ENCODE measurements at places on chromosomes 4 and X.
A peak's percentile ranks its signal among the peaks of the same experiment; 100 is the strongest.

GRCh38 chr4:154720618-154721267, 23.1 kb upstream of the LRAT start:
- no peak for DNase-seq

GRCh38 chr4:27861802-27862201, 1001.2 kb downstream of the STIM2 start:
- no peak for DNase-seq

- DNase-seq, result no peak
These were observed 175.2 kb upstream of the TET2 start for GRCh38 chr4:104971462-104971861.

- no peak for DNase-seq
These were observed 189.0 kb downstream of the AASDH start for GRCh38 chr4:56198265-56198664.

DNA sequence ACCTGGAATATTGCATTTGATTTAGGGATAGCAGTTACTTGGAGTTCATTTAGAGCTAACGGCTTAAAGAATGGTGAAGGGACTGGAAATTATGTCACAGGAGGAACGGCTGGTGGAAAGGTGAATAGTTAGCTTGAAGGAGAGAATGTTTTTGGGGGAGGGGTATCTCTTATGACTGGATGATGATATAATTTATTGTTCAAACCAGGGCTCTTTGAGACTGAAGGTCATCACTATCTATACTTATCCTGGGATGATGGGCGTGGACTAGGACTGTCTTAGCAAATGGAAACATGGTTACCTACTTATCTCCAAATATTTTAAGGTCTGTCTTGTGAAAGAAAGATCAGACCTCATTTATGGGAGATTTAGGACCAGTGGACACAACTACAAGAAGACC, 30.1 kb downstream of the WWC2 start:
- no peak for DNase-seq

DNA sequence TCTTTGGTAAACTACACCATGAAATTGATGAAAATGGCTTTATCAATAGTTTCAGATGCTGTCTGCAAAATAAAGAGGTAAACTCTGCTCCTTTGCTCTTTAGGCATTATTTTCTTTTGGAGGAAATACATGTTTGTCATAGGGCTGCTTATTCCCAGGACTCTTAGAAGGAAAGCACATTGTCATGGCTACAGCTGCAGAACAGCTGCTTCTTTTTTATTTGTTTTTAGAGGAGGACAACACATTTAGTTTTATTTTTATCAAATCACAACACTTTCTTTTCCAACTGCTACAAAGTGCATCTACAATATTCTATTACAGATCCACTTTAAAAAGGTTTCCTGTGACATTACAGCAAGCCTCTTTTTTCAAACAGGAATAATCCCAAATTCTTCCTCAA, 12.7 kb upstream of the HPF1 start:
- no peak for DNase-seq

- no peak for DNase-seq
These were observed 8.4 kb upstream of the RPS3A start for GRCh38 chr4:151091047-151091446.

DNA sequence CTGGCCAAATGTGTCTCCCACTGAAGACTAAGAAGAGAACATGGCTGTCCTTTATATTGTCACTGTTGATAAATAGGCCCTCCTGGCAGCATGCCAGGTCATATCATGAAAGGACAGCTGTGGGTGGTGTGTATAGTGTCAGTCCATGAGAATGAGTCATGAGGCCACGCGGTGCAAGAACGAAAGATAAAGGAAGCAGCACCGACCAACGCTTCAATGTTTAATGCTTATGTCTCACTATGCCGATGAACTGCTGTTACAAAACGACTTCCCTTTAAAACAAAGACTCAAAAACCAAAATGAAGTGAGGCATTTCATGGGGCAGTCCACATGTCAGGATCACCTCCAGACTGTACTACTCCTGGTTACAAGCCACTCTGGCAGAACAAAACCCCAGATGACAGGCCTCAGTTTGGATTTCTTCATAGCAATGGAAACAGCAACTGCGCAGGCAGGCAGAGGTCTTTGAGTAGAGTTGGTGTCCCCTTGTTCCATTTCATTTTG, 5.2 kb upstream of the TCEANC start:
- DNase-seq, result peak; percentile 26

DNA sequence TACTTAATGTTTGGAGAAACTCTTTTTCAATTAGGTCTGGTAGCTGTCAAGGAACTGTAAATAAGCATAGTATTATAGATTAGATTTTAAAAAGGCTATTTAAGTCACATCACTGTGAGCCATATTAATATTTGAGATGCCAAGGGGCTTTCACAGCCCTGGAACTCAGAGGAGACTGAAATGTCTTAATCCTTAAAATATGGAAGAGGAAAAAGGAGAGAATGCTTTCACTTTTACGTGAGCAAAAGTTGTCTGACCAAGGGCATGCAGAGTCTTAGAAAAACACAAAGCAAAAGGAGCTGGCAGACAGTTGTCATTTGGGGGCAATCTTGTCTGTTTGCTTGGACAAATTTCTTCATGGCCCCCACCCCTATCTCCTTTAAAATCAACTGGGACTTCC, 253.2 kb upstream of the IGFBP7 start:
- DNase-seq, result no peak

GRCh38 chrX:97682991-97683840, 799.5 kb downstream of the RPA4 start:
- DNase-seq, result no peak

GRCh38 chr4:2617955-2618354, 81.5 kb downstream of the FAM193A start:
- DNase-seq, result no peak

GRCh38 chr4:73777612-73778011, 37.2 kb downstream of the CXCL8 start:
- no peak for DNase-seq

DNA sequence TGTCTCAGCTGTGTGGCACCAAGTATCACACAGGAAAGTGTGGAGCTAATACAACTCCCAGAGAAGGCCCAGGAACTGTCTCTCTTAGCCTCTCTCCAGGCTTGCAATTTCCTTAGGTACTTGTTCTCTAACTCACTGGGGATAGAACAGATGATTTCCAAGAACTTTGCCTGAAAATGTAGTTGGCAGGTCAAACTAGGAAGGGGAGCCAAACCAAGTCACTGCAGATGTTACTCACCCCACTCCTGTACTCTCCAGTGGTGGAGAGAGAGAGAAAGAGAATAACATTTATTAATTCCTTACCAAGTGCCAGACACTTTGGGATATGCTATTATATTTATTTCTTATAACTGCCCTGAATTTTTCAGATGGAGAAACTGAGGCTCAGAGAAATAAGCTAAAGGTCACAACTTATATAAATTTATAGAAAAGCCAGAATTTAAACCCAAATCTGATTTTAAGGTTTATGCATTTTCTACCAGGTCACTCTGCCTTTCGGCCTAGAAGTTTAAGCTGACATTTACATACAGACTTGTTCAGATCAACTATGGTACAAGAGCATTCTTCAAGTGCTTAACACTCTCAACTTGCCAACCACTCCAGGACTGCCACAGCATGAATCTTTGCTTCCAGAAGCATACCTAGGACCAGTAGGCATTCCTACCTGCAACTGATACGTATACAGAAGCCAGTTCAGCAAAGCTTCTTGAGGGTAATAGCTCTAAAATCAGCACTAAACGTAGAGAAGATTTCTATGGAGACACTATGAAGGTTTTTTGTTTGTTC, 248.6 kb upstream of the ETNPPL start:
- DNase-seq, result no peak

- DNase-seq, result no peak
These were observed 1873.7 kb upstream of the IGFBP7 start for GRCh38 chr4:58983887-58984286.

- DNase-seq, result no peak
These were observed 608.8 kb upstream of the EPHA5 start for GRCh38 chr4:66279084-66279483.

GRCh38 chr4:40434126-40434687, 99.1 kb downstream of the CHRNA9 start:
- DNase-seq, result no peak

DNA sequence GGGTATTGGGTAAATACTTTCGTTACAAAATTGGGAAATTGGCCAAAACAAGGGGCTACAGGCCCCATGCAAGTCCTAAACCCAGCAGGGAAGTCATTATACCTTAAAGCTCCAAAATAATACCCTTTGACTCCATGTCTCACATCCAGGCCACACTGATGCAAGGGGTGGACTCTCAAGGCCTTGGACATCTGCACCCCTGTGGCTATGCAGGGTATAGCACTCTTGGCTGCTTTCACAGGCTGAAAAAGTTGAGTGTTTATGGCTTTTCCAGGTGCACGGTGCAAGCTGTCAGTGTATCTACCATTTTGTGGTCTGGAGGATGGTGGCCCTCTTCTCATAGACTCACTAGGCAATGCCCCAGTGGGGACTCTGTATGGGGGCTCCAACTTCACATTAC, 326.5 kb downstream of the TEX13C start:
- no peak for DNase-seq

- no peak for DNase-seq
These were observed 75.9 kb downstream of the PAQR3 start for GRCh38 chr4:78863254-78863869.

DNA sequence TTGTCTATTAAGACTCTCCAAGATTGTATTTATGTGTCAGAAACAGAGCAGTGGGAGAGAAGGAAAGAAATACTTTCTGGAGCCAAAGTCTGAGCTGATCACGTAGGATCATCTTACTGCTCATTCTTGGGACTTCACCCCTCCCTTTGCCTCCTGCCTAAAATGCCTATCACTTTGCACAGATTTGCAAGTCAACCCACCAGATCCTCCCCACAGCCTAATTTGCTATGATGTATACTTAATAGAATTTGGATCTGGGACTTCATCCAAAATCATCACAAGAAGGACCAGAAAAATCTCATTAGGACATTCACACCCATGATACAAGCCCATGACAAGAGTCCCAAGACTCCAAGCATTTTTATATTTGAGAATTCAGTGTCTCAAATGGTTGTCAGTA, 290.2 kb downstream of the FBXW7 start:
- DNase-seq, result no peak

DNA sequence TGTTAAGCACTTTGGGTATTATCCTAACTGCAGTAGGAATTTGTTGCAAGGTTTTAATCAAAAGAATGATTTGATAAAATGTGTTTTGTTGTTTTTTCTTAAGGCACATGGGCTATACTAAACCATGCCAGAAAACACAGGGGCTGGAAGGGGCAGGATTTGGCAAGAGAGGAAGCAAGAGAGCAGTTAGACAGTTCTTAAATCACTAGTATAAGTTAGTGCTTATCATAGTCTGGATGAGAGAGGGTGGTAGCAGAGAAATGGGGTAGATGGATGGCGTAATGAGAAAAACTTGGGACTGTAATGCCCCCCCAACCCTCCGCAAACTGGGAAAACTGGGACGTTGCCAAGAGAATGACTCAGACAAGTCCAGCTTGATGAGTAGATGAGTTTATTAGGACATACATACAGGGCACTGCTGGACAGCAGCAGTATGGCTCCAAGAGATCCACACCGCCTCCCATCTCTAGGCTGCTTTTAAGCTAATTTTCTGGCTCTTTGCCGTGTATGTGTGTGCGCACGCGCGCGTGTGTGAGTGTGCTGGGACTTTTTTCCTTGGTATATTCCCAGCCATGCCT, 151.5 kb downstream of the PDLIM5 start:
- no peak for DNase-seq

DNA sequence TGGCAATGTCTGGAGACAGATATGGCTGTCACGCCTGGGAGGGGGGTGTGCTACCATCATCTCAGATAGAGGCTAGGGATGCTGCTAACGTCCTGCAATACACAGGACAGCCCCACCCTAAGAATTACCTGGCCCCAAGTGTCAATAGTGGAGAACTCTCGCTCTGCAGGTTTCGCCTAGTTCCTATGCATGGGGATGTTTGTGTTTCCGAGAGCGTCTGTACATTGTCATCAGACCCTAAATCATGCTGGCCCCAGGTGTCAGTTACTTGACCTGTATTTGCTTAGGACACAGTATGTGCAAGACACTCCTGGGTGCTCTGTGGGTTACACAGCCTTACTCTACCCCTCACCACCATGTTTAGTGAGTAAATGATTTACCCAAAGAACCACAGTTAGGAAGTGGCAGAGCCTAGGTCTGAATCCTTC, 90.8 kb downstream of the AFF1 start:
- DNase-seq, result no peak

All from activated T-cell treated with anti-CD3 and anti-CD28 coated beads for 4 hours (primary cell).